ENCODE measurements at places on chromosomes 16 and 17. TPM values are rescaled to one million over a fixed set of nuclear protein-coding genes. Genes with fewer than 3 reads are reported as not detected.

DNA sequence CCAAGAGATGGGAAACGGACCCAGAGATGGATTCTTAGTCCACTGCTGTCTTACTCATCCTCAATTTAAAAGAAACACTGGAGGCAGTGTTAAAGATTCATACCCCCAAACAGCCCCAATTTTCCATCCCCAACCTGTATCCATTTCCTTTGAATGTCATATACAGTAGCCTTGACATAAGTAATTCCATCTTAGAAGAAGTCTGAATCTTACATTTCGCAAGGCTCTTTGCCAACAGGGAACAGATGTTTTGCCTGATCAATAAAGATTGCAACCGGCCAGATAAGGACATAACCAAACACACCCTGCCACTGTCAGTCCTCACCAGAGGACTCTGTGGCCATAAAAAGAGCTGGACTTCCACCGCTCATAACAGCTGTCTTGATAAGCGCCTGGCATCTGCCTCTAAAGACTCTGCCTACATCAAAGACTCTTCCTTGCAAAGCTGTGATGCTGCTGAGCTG lies 59.0 kb upstream of the MED9 start:
- H3K4me3 ChIP-seq: no peak overlapping the region
- H3K36me3 ChIP-seq: no peaks in the 10 kb centered on the region
- no peaks in the 10 kb centered on the region for H3K27me3 ChIP-seq
- no peaks in the 10 kb centered on the region for H3K4me1 ChIP-seq
- DNase-seq: no peak

GRCh38 chr16:62741692-62742091 lies 705.5 kb upstream of the CDH8 start:
- no peaks in the 10 kb centered on the region for H3K27me3 ChIP-seq
- H3K36me3 ChIP-seq: no peaks in the 10 kb centered on the region
- H3K27ac ChIP-seq: no peak overlapping the region
- DNase-seq: no peak

- H3K36me3 ChIP-seq: no peaks in the 10 kb centered on the region
- no peaks in the 10 kb centered on the region for H3K4me1 ChIP-seq
- peaks cover 10% of the 10 kb centered on the region for H3K27me3 ChIP-seq
- no peak for DNase-seq
Observed at GRCh38 chr16:55367866-55368603, 44.0 kb downstream of the IRX6 start.

- H3K4me1 ChIP-seq: no peaks in the 10 kb centered on the region
- H3K27ac ChIP-seq: no peak overlapping the region
- DNase-seq: peak; percentile 49
Observed at GRCh38 chr16:27690608-27691007, 140.7 kb downstream of the KATNIP start.

- no peaks in the 10 kb centered on the region for H3K4me1 ChIP-seq
- no peak for DNase-seq
- H3K27me3 ChIP-seq: no peaks in the 10 kb centered on the region
- no peak overlapping the region for H3K4me3 ChIP-seq
- no peaks in the 10 kb centered on the region for H3K36me3 ChIP-seq
- no peak overlapping the region for H3K27ac ChIP-seq
Observed at GRCh38 chr17:55521186-55521585, 9.9 kb upstream of the SMIM36 start.

- no peak for DNase-seq
- no peak overlapping the region for H3K27ac ChIP-seq
- H3K4me3 ChIP-seq: no peak overlapping the region
Observed at GRCh38 chr17:31609996-31610910, 218.8 kb downstream of the RAB11FIP4 start.

DNA sequence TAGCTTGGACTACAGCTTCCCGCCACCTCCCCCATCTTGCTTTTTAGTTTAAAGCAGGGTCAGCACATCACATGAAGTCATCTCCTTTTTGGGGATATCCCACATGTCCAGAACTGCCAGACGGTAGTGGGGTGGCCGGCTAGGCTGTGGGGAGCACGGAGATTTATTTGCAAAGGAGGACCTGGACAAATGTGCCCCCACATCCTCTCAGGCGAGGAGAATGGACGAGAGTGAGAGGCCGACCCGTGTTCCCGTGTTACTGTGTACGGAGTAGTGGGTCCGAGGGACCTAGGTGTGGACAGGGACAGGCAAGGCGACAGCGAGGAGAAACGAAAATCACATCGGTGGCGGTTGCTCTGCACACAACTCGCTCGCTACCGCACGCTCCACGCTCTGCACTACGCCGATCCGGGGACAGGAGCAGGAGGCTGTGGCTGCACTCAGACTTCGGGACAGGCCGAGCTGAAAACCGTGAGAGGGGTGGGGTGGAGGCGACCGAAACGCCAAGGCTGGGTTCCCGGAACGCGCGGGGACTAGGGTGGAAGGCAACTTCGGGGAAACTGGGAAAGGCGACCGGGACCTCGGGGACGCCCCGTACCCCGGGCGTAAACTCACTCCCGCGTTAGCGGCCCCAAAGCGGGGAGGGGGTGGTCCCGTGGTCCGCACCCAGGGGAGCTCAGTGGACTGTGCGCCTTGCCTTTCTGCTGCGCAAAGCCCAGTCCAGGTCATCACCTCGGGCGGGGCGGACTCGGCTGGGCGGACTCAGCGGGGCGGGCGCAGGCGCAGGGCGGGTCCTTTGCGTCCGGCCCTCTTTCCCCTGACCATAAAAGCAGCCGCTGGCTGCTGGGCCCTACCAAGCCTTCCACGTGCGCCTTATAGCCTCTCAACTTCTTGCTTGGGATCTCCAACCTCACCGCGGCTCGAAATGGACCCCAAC lies at the start of gene MT1A:
Gene MT1A (plus strand): TSS at position 853 of the 937 bp plus-strand sequence. CDS start 73 bp downstream, at position 926.
- peaks cover 74% of the 10 kb centered on the region for H3K27me3 ChIP-seq
- peak within 1 kb of the TSS; percentile 57 for H3K27ac ChIP-seq
- peaks cover 12% of the 10 kb centered on the region for H3K4me1 ChIP-seq
- no peaks in the 10 kb centered on the region for H3K36me3 ChIP-seq

- H3K36me3 ChIP-seq: no peaks in the 10 kb centered on the region
- H3K27me3 ChIP-seq: no peaks in the 10 kb centered on the region
- H3K4me1 ChIP-seq: peaks cover 2% of the 10 kb centered on the region
- no peak for DNase-seq
- no peak overlapping the region for H3K4me3 ChIP-seq
Observed at GRCh38 chr17:8719291-8720246, 25.1 kb downstream of the CCDC42 start.

GRCh38 chr17:43427362-43428043 lies 28.7 kb downstream of the ARL4D start:
- peaks cover 4% of the 10 kb centered on the region for H3K4me1 ChIP-seq
- no peaks in the 10 kb centered on the region for H3K36me3 ChIP-seq
- no peak overlapping the region for H3K4me3 ChIP-seq
- no peaks in the 10 kb centered on the region for H3K27me3 ChIP-seq
- no peak overlapping the region for H3K27ac ChIP-seq

- no peak for DNase-seq
- H3K27ac ChIP-seq: peak overlapping the region; percentile 13
- H3K4me3 ChIP-seq: no peak overlapping the region
- no peaks in the 10 kb centered on the region for H3K4me1 ChIP-seq
Observed at GRCh38 chr16:84907575-84907974, 87.8 kb downstream of the CRISPLD2 start.

GRCh38 chr17:21511363-21512195 lies 135.4 kb downstream of the KCNJ12 start:
- no peak overlapping the region for H3K27ac ChIP-seq
- peaks cover 2% of the 10 kb centered on the region for H3K27me3 ChIP-seq
- peak overlapping the region; percentile 43 for H3K4me3 ChIP-seq
- no peaks in the 10 kb centered on the region for H3K36me3 ChIP-seq
- peaks cover 5% of the 10 kb centered on the region for H3K4me1 ChIP-seq
- peak; percentile 95 for DNase-seq

DNA sequence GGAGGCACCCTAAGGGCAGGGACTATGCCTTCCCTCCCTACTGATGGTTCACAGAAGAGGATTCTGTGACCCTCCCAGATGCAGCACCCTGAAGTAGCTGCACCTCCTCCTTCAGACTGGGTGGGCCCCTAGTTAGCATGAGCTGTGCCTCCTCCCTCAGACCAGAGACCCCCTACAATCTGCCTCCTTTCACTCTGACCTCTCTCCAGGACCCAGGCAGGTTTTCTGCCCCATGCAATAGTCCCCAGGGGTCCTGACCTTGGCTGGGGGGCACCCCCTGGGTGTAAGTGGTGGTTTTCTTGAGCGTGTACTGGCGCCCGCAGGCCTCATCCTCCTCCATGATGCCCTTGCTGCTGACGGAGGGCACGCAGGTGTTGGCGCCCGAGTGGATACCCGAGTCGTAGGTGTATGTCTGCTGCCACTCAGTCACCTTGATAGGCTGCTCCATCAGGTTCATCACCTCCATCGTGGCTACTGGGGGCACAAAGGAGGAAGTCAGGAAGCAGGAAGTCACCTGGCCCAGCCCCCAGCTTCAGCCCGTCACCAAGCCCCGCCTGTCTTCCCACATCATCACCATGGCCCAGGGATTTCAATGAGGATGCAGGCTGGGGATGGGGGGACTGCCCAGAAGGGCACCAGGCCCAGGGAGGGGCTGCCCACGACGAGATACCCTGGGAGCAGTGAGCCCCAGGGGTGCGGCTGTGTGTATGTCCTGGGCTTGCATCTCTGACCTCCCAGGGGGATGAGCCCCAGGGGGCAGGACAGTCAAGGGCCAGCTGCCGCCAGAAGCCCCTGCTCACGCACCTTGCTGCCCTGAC lies 14.9 kb downstream of the JUP start:
- no peak overlapping the region for H3K4me3 ChIP-seq
- peaks cover 10% of the 10 kb centered on the region for H3K36me3 ChIP-seq
- peak overlapping the region; percentile 84 for H3K27ac ChIP-seq
- DNase-seq: no peak
- peaks cover 38% of the 10 kb centered on the region for H3K4me1 ChIP-seq
- H3K27me3 ChIP-seq: no peaks in the 10 kb centered on the region

DNA sequence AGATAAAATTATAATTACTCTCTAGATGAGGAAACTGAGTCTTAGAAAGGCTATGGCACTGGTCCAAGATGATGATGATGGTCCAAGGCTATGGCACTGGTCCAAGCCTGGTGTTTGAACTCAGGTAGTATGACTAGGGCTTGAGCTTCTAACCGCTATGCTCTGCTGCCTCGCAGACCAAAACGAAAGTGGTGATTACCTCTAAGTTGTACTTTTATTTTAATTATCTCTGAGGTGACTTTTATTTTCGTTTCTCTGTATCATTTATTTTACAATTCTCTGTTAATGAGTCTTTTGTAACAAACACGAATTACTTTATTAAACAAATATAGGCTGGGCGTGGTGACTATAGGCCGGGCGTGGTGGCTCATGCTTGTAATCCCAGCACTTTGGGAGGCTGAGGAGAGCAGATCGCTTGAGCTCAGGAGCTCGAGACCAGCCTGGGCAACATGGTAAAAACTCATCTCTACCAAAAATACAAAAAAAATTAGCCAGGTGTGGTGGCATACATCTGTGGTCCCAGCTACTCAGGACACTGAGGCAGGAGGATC lies 5.6 kb downstream of the REXO5 start:
- no peak for DNase-seq

GRCh38 chr17:82835122-82835521 lies 4.7 kb downstream of the ZNF750 start:
- H3K4me3 ChIP-seq: no peak overlapping the region
- no peaks in the 10 kb centered on the region for H3K27me3 ChIP-seq
- H3K36me3 ChIP-seq: peaks cover 2% of the 10 kb centered on the region
- DNase-seq: no peak
- H3K27ac ChIP-seq: no peak overlapping the region

- H3K27ac ChIP-seq: no peak overlapping the region
- H3K27me3 ChIP-seq: no peaks in the 10 kb centered on the region
- H3K36me3 ChIP-seq: no peaks in the 10 kb centered on the region
- H3K4me3 ChIP-seq: no peak overlapping the region
- H3K4me1 ChIP-seq: no peaks in the 10 kb centered on the region
Observed at GRCh38 chr16:55835581-55835980, 2.7 kb upstream of the CES1 start.

DNA sequence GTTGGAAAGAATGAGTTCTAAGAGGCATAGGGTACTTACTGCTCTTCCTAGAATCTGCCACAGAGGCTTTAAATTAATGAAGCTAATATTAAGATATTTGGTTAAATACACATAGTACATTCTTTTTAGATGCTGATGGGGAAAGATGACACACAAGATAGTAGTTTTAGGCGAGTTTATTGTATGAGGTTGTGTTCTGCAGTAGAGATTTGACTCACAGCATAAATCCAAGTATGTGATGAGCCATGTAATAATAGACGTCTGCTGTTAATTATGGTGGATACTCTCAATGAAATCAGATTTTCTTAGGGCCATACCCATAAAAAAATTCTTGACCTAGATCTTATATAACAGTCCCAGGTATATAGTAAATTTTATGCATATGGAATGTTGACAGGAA lies 8.0 kb downstream of the TNRC6C start:
- H3K4me3 ChIP-seq: no peak overlapping the region
- H3K27ac ChIP-seq: no peak overlapping the region
- H3K27me3 ChIP-seq: no peaks in the 10 kb centered on the region
- H3K4me1 ChIP-seq: no peaks in the 10 kb centered on the region
- no peak for DNase-seq

- H3K4me3 ChIP-seq: no peak overlapping the region
- peaks cover 2% of the 10 kb centered on the region for H3K36me3 ChIP-seq
- no peaks in the 10 kb centered on the region for H3K27me3 ChIP-seq
- H3K4me1 ChIP-seq: peaks cover 4% of the 10 kb centered on the region
Observed at GRCh38 chr17:8158267-8159031, 4.3 kb downstream of the VAMP2 start.

- H3K27ac ChIP-seq: no peak overlapping the region
- no peak for DNase-seq
- H3K36me3 ChIP-seq: no peaks in the 10 kb centered on the region
- no peaks in the 10 kb centered on the region for H3K4me1 ChIP-seq
- H3K27me3 ChIP-seq: no peaks in the 10 kb centered on the region
Observed at GRCh38 chr17:78889531-78889930, 13.5 kb downstream of the CEP295NL start.

DNA sequence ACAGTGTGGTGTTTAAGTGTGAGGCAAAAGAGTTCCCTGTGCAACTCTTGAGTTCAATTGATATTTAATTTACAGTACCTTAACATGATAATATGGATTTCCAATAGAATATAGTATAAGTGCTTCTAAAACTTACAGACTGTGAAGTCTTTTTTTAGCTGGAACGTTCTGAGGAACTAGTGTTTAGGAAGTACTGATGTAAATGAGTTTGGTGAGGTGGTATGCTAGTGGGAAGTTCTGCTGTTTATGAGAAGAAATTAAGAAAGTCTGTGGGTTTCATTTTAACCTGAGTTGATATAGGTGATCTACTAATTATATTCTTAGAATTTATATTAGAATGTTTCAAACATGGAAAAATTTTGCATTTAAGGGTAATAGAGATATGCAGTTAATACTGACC lies 32.0 kb downstream of the PTRH2 start:
- no peak overlapping the region for H3K27ac ChIP-seq
- no peak for DNase-seq
- H3K4me1 ChIP-seq: peaks cover 14% of the 10 kb centered on the region
- H3K4me3 ChIP-seq: no peak overlapping the region
- peaks cover 56% of the 10 kb centered on the region for H3K36me3 ChIP-seq
- no peaks in the 10 kb centered on the region for H3K27me3 ChIP-seq

The HSPB9 gene
- total RNA-seq: not detected

The CPHXL2 gene
- not detected for total RNA-seq

The G6PC3 gene
- total RNA-seq: 70.0 TPM

The CLEC18B gene
- total RNA-seq: 5.3 TPM

The MT1G gene
- 33.6 TPM for total RNA-seq

The KCNH4 gene
- 0.35 TPM for total RNA-seq

The KRTAP29-1 gene
- not detected for total RNA-seq

The C17orf50 gene
- not detected for total RNA-seq

The LPO gene
- not detected for total RNA-seq

All from kidney (tissue), 22 donors.